CD4-positive, alpha-beta T cell treated with Interferon gamma for 1 hour (primary cell): ENCODE measurements at places on chromosomes 1 and 21.

DNA sequence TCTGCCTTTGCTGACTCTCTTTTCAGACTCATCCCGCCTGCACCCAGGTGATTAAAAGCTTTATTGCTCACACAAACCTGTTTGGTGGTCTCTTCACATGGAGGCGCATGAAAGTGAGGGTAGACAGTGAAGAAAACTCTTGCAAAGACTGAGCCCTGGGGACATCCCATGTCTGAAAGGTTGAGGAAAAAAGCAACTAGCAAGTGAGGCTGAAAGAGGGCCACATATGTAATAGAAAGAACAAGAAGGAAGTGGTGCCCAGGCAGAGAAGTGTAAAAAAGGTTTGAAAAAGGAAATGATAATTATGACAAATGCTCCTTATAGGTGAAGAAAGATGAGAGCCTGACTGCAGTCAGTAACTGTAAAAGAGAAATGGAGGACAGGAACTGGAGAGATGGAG lies 115.9 kb upstream of the NEK7 start:
- DNase-seq: no peak

DNA sequence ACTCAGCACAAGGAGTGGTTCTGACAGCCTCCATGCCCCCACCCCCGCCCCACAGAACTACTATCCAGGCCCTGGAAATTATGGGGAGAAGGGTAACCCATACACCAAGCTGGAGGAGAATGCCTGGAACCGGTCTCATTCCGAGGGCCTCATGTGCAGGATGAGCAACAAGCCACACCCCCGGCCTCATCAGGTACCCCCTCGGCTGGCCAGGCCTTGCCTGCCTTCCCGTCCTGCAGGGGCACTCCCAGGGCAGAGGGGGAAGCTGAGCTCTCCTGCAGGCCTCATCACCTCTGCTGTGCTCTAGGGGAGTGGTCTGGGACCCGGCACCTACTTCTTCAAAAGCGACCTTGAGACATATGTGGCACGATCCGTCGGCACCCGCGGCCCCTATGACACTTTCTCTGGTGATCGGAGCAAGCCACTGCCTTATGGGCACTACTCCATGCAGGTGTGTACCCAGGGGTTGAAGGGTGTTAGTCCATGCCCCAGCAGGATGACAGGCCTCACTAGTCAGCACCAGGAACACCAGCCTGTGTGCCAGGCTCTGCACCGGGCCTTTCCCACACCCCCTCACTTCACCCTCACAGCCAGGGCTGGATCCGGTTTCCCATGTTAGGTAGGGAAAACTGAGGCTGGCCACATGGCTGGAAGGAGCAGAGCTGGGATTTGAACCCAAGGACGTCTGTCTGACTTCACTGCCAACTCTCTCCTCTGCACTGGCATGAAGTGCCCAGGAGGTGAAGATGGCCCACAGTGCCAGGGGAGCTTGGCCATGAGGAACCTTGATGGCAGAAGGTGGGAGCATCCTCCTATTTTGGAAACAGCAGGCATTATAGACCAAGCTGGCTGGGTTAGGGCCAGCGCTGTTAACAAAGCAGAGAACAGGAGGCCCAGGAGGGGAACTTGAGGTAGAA lies 10.9 kb upstream of the TTC22 start:
- no peak for DNase-seq

DNA sequence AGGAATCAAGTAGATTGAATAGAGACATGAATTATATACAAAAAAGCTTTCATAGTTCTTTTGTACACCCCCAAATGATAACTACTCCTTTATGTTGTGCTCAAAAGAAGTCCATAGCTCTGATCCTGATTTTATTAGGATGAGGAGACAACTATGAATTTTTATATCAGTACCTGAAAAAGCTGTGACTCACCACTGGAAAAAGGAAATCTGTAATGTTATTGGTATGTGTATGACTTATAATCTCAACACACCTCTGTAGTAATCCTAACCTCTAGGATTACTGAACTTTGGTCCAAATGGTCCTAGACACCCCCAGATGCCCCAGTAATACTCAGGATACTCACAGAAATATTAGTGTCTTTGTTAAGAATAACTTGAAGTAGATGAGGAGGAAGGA lies 10.2 kb downstream of the PRKAB2 start:
- DNase-seq: no peak

DNA sequence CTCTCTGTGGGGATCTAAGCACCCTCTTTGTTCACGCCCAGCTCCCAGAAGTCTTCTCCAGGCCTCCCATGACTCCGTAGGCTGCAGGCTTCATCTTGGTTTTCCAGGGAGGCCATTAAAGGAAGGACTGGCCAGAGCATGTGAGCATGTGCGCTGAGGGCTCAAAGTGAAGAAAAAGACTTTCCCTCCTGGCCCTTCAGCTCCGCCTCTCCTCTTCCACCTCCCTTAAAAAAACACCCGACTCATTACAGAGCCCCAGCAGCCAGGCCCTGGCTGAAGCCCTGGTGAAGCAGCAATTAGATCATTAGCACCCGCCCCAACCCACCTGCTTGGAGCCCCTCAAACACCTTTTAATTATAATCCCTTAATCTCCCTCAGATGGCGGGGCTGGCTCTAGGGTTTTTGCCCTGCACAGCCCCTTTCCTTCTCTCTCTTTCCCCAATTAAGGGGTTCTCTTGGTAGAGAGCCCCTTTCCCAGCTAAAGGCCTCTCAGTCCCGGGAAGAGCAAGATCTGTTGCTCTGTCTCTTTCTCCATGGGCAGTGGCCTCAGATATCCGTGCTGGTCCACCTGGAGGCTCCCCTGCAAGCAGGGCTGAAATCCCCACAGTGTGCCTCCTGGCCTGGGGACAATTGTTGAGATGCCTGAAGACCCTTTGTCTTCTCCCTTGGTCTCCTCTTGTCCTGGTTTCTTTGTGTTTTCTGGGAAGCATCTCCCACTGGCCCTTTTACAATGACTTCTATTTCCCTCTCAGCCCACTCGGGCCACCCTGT lies 30.5 kb downstream of the RHBG start:
- no peak for DNase-seq

DNA sequence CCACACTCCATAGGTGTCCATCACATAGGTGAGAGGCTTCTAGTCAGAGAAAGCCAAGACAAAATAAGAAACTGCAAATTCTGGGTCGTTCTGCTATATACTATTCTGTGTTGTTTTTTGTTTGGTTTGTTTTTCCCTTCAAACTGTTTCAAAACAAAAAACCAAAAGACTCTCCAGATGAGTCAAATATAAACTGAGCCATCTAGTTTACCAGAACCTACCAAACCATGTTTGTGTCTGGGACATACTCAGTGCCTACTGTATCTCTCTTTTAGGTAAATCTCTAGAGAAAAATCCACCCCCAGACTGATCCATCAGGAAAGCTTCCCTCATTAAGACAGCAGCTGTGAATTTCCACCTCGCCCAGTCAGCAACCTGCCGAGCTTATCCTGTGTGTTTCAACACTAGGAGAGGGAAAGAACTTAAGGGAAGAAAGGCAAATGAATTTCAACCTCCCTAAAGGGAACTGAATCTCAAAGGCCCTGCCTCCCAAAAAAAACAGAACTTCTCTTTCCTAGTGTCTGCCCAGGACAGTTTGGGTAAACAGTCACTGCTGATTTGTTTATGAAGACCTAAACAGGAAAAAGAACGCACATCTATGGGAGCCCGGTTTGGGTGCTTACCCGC lies 17.2 kb downstream of the PPT1 start:
- no peak for DNase-seq

GRCh38 chr1:116699605-116700004 lies 32.1 kb upstream of the IGSF3 start:
- DNase-seq: no peak
